ENCODE measurements at places on chromosomes 3 and 15.

DNA sequence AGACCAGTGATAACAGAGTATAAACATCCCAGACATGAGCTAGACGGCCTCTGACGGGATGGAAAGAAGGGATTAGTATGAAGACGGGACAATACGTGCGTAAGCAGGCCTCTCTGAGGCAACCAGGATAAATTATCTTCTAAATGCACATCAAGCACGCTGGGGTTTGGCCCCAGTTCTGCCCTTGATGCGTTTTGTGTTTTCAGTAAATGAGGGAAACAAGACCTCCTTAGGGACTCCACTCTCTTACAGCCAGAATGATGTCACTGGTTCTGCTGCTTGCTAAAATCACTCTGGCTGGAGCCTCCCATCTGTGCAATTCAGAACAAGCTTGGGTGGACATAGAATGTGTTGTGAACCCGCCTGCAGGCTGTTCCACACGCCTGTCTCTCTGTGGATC is 156.0 kb upstream of the MCTP2 start:
- no peak for DNase-seq

DNA sequence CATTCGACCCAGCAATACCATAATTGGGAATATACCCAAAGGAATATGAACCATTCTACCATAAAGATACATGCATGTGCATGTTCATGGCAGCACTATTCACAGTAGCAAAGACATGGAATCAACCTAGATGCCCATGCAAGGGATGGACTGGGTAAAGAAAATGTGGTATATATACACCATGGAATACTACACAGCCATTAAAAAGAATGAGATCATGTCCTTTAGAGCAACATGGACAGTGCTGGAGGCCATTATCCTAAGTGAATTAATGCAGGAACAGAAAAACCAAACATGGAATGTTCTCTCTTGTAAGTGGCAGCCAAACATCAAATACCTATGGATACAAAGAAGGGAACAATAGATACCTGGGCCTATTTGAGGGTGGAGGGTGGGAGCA is 7.4 kb downstream of the ETFA start:
- DNase-seq, result no peak

DNA sequence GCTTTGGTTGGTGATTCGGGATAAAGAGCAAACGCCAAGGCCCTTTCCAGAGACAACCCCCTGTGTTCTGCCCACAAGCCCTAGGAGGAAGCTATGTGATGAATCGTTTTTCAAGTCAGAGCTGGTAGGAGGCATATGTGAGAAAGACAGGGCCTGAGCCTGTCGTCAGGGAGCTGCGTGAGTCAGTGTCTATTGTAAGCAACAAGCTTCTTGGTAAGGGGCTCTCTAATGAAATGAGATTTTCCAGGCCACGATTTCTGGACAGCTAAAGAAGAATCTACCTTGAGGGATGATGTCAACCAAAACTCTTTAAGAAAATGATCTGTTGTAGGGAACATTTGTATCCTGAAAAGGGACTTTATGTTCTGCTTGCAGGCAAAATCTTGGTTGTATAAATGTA is 318.9 kb upstream of the IL12A start:
- no peak for DNase-seq

GRCh38 chr3:184361532-184361931 is at the start of the genes CLCN2 and POLR2H:
Gene CLCN2 (minus strand): TSS chr3:184361605. CDS start chr3:184361479, 126 bp downstream.
Gene POLR2H (plus strand): TSS chr3:184361710. CDS start chr3:184363493, 1,783 bp downstream.
- DNase-seq, result no peak

DNA sequence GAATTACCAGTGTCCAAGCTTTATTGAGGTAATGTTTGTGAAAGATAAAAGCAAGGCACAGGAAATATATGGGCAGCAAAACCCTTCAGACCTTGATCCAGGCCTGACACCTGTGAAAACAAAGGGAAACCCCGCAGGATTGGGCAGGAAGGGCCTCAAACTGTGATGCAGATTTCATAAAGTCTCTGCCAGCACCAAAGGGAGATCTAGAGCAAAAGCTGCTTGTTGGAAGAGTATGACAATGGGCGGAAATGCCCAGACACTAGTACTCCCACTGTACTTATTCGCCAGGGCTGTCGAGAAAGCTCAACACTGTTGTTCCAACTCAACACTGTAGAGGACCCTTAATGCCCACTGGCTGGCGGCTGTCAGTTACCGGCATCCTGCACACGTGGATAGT is 207.9 kb downstream of the CD47 start:
- DNase-seq, result no peak

- no peak for DNase-seq
These were observed 79.6 kb downstream of the TP63 start for GRCh38 chr3:189710620-189711402.

- no peak for DNase-seq
These were observed 22.5 kb upstream of the AQP9 start for GRCh38 chr15:58115692-58116091.

DNA sequence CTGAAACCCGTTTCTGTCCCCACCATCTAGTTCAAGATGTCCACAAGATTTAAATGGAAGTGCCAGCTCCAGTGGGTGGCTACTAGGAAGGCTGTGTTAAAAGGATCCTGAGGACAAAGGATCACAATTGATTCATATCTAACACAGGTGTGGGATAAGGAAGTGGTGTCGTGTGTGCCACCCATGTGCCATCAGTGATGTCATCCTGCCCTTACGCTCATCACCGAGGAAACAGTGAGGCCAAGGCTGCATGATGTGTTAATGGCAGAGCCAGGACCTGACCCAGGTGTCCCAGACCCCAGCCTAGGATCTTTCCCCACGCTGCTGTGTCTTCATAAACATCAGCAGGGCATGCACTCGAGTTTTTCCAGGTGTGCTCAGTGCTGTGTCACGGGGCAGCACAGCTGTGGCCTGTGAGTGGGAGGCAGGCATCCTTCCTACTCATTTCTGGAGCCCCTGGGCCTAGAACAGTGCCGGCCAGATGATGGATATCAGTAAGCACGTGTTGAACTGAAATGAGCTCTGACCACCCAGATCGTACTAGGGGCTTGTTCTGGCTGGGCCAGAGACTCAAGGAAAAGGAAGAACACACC is 10.6 kb upstream of the TGM5 start:
- no peak for DNase-seq

GRCh38 chr3:100873611-100874010 is 119.6 kb downstream of the ABI3BP start:
- DNase-seq, result no peak

GRCh38 chr3:189570916-189571315 is 60.3 kb upstream of the TP63 start:
- no peak for DNase-seq

GRCh38 chr3:11699083-11699427 is 55.3 kb upstream of the VGLL4 start:
- no peak for DNase-seq

DNA sequence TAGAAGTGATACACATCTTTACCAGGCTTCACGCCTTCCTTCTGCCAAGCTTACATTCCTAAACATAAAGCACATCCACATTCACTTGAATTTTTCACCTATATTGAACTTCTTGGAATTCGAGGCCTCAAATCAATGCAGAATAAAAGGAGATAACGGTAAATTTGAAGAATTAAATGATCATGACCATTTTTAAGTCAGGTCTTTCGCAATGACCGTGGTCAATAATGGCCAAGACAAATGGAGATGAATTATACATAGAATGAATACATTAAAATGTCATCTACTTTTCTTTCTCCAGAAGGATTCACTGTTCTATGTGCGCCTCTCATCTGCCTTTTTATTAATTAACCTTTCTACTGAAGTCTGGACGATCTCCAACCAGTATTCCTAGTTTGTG is 5.3 kb upstream of the GOLGA8A start:
- no peak for DNase-seq

GRCh38 chr3:31671976-31672375 is 139.3 kb downstream of the STT3B start:
- DNase-seq, result no peak

GRCh38 chr3:64977308-64978100 is 289.7 kb upstream of the ADAMTS9 start:
- no peak for DNase-seq

DNA sequence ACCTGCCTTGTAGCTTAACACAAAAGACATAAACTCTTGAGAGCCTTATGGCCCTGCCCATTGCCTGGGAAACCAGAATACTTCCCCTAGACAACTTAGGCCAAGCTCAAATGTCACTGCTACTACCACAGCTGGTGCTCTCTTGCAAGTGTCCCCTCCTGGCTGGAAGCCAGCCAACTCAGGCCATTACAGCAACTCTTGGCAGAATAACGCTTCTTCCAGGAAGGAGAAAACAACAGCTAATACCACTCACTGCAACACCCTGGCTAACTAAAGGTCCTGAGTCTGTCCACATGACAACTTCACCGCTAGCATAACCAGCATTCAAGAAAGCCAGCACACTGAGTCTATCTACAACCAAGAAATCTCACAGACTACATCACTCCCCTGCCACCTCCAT is 5.1 kb upstream of the B4GALT4 start:
- DNase-seq, result no peak

DNA sequence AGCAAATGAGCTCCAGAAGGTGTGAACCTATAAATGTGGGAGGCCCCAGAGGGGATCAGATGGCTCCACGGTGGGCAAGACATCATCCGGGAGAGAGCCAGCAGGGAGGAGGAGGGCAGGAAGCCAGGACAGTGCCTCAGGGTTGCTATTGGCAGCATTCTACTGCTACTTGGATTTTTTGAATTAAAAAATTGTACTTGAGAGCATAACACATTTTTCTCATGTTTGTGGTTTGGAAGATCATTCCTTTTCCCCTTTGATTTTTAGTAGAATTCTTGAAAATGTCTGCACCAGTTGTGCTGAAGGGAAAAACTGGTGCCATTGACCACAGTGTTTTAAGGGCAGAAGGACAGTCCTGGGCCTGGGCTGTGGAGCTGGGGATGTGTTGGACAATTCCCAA is 59.2 kb downstream of the LYZL4 start:
- no peak for DNase-seq
